ENCODE measurements at places on chromosomes 4 and X.

DNA sequence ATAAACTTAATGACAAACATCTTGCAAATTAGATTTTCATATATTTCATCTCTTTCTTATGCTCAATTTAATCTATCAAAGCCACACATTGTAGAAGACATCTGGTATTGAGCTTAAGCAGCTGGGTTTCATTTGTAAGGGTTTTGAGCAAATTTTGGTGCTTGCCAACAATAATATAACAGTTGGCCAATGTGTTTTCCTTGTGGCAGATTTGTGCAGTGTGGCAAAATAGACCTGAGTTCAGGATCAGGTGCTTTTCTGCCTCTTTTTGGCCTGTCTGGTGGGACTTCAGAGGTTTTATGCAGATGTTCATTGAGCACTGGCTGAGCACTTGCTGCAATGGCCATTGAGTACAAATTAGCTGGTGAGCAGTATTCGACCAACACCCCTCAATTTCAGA is 301.9 kb downstream of the BMPR1B start:
- no peak for DNase-seq

- DNase-seq = peak; percentile 0
Observed at GRCh38 chrX:102835504-102836146, 101.4 kb upstream of the RAB40AL start.

GRCh38 chr4:122733787-122734120 is 1.2 kb downstream of the BBS12 start:
- no peak for DNase-seq

- no peak for DNase-seq
Observed at GRCh38 chrX:118115953-118116712, 477 bp downstream of the KLHL13 start.

GRCh38 chr4:122716825-122717448 is 15.6 kb upstream of the BBS12 start:
- DNase-seq = no peak

DNA sequence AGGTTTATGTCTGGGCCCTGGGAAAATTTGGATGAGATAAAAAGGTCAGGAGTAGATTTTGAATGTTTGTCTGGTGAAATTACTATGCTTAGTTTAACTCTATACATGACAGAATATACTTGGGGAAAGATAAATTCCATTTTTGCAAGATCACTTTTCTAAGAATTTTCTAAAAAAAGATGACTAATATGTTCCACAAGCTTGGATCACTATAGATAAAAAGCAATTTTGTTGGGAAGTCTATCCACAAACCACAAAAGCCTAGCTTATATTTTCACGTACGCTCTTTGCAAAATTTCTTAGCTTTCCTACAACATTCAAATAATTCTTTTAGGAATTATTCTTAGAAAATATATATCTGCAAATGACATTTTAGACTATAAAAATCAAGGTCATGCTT is 20.6 kb upstream of the COQ2 start:
- no peak for DNase-seq

DNA sequence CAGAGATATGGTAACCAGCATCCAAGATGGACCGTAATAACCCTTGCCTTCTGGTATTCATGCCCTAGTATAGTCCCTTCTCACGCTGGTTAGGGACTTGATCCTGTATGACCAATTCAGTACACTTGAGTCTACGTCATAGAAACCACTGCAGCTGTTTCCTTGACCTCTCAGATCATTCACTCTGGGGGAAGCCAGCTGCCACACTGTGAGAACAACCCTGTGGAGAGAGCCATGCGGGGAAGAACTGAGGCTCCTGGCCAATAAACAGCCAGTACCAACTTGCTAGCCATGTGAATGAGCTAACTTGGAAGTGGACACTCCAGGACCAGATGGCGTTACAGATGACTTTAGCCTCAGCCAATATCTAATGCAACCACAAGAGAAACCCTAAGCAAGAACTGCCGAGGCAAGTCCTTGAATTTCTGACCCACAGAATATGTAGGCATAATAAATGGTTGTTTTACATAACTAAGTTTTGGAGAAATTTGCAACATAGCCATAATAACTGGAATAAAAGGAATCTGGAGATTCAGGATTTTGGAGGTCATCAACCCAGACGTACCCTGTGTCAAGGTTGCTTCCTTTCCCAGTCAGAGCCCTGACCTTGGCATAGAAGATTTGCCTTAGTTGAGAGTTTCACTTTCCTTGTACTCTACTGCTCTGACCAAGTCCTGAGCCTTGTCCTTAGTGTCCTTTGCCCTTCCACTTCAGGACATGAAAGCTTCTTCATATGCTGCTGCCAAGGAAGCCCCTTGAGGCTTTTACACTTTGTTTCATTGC is 87.3 kb upstream of the ZNF81 start:
- peak; percentile 71 for DNase-seq

DNA sequence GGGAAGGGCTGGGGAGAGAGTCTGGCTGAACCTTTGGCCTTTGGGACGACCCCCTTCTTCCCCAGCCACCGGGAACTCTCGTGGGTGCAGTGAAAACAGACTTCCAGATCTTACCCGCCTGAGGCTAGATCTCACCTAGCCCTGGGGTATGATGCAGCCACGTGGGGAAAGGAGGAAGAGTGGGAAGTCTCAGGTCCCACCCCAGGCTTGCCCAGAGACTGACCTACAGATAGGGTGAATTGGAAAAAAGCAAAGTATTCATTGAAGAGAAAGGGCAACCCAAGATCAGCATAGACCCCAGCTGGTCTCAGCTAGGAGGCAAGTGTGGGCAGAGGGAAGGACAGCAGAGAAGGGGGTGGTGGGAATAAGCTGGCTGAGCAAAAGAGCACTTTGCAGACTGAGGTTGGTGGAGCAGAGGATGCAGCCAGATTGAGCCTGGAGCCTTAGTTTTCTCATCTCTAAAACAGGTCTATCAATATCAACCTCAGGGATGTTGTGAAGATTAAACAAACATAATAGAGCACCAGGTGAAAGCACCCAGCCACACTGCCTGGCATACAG is 4.2 kb upstream of the EFNB1 start:
- DNase-seq = no peak

DNA sequence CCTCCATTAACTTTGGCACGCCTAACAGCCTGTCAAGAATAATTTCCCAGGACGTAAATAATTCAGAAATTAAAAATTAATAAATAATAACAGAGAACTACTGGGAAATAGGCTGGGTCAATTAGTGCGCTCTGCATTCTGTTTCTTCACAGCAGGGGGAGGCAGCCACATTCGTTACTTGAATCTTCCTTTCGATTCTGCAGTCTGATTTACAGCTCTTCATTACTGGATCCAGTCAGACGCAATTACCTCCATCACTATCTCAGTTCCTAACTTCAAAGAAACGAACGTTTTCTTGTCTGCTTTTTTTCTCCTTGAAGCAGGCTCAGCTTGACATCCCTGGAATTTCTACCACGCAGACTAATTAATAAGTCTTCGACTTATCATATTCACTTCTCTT is 9.0 kb upstream of the RPL34 start:
- no peak for DNase-seq

GRCh38 chr4:70927502-70928137 is 25.5 kb downstream of the MOB1B start:
- peak; percentile 1 for DNase-seq

DNA sequence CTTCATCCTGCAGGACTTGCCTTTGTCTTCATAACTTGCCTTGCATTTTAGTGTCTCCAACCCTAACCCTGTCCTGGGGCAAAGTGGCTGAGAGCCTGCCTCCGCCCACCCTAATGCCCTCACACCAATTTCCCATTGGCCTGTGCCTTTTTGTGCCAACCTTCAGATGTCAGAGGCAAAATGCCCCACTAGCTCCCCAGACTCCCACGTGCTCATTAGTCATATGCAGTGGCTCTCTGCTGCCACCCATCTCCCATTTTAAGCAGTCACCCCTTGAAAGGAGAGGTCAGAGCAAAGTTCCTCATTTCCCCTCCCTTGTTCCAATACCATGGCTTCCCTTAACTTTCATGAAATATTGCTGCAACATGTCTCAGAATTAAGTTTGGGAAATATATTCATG is 74.8 kb upstream of the PASD1 start:
- no peak for DNase-seq

- DNase-seq = no peak
Observed at GRCh38 chr4:26889356-26889755, 28.7 kb downstream of the STIM2 start.

- DNase-seq = no peak
Observed at GRCh38 chrX:13952581-13952980, 77.1 kb downstream of the GEMIN8 start.

GRCh38 chr4:17511051-17511450 is 839 bp downstream of the QDPR start:
- no peak for DNase-seq

- DNase-seq = no peak
Observed at GRCh38 chr4:93018243-93018642, 714.5 kb downstream of the GRID2 start.

DNA sequence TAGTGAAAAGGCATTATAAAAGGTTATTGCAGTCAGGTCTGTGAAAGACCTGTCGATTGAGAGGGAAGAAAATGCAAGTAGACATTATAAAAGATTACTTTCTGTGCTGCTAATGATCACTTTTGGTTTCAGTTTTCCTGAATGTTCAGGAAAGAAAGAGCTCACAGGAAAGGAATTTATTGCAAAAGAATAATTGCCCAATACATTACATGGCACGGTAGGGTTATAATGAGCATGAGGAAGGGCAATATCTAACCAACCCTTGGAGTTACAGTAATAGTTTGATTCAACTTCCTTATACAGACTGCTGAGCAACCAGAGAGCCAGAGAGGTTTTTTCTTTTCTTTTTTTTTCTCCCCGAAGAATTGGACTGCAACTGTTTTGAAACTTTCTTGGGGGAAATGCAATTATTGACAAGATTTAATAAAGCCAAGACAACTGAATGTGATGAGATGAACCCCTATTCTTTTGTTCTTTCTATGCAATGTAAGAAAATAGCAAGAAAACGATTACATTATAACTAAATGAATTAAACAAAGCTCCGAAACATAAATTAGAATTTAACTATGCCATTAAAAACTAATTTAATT is 247.0 kb downstream of the C4orf33 start:
- DNase-seq = no peak

DNA sequence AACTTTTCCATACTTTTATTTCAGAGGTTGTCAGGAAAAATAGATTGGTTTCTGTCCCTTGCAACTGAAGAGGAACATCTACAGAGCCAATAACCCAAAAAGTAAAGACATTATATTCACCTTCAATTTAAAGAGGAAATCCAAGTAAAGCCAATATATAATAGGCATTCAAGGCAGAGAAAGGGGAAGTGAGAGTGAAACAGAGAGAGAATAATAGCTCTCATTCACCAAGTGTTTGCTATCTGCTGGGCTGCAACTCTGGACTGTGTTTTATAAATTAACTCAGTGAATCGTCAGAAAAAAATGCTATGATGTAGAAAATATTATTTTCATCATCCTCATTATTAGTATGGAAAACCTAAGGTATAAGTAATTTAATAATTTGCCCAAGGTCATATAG is 448.5 kb downstream of the TRAM1L1 start:
- no peak for DNase-seq

DNA sequence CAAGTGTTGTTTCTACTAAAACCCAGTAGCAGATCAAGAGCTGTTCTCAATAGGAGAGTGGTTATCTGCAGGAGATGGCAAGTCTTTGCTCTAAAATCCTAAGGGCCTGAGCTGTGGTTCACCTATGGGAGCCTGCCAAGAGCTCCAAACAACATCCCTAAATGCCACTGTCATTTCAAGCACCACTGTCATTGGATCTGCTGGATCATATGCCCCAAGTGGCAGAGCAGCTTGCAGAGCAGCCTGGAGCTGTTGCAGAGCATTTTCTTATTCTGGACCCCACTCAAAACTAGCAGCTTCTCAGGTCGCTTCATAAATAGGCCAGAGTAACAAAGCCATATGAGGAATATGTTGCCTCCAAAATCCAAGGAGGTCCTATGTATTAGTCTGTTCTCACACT is 59.6 kb downstream of the KANTR start:
- no peak for DNase-seq

DNA sequence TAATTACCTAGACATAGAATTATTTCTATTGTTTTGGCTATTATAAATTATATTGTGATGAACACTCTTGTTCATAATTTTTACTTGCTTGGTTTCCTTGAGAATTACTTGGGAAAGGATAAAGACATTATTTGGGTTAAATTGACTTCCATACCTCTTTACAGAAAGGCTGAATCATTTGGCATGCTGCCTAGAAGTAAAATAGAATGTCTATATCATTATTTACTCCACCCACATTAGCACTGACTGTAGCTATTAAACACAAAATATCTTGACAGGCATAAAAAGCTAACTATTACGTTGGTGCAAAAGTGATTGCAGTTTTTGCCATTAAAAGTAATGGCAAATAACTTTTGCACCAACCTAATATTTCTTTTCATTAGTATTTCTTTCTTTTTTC is 29.7 kb upstream of the ADH6 start:
- no peak for DNase-seq

GRCh38 chr4:101033986-101034385 is 313.3 kb downstream of the PPP3CA start:
- no peak for DNase-seq

GRCh38 chr4:134313591-134313990 is 112.0 kb upstream of the PABPC4L start:
- DNase-seq = no peak

- no peak for DNase-seq
Observed at GRCh38 chr4:21554500-21554899, 394.1 kb downstream of the KCNIP4 start.

GRCh38 chr4:120816296-120816965 is 106.1 kb downstream of the PRDM5 start:
- DNase-seq = no peak
